D721Med (cell line): ENCODE measurements at places on chromosomes 6 and 20.

DNA sequence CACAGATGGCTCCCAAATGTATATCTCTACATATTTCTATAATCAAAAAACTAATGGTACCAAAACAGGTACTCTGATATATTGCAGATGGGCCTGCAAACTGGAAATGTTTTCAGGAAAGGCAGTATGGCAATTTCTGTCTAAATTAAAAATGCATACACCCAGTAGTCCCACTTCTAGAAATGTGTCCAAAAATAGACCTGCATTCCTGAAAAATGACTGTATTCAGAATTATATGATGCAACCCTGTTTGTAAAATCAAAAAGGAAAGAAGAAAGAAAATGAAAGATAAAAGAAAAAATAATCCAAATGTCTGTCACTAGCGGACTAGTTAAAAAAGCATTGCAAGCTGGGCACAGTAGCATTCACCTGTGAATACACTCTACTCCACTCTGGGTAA lies 12.9 kb upstream of the MICB start:
- no peak for DNase-seq

- DNase-seq = no peak
Observed at GRCh38 chr6:125144822-125145221, 8.8 kb upstream of the TPD52L1 start.

GRCh38 chr6:37696841-37697662 lies 631 bp downstream of the MDGA1 start:
- no peak for DNase-seq

GRCh38 chr6:128499079-128499731 lies 21.2 kb downstream of the PTPRK start:
- no peak for DNase-seq

GRCh38 chr6:282867-283416 lies 9.3 kb upstream of the DUSP22 start:
- no peak for DNase-seq

GRCh38 chr20:32438331-32438858 lies 80.3 kb downstream of the ASXL1 start:
- no peak for DNase-seq

- DNase-seq = no peak
Observed at GRCh38 chr6:71292001-71292400, 3.4 kb downstream of the OGFRL1 start.

GRCh38 chr6:26021001-26021349 lies 58.4 kb downstream of the TRIM38 start:
- DNase-seq = no peak

DNA sequence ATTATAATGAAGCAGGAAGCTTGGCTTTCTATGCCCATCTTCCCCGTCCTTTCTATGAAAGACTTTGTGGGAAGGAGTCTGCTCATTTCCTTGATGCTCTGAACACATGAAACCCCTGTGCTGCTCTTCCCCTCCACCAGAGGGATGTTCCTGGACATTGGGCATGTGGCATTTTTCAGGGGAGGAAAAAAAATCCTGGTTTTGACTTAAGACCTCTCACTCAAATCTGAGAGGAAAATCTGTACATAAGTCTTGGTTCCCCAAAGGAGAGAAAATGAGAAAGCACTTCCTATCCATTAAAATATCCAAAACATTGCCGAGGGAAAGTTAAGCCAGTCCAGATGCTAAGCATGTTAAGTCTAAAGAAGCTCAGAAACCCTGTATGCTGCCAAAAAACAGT lies 393.0 kb downstream of the PAX1 start:
- DNase-seq = no peak

GRCh38 chr6:142637624-142638351 lies 307.2 kb downstream of the HIVEP2 start:
- DNase-seq = no peak

DNA sequence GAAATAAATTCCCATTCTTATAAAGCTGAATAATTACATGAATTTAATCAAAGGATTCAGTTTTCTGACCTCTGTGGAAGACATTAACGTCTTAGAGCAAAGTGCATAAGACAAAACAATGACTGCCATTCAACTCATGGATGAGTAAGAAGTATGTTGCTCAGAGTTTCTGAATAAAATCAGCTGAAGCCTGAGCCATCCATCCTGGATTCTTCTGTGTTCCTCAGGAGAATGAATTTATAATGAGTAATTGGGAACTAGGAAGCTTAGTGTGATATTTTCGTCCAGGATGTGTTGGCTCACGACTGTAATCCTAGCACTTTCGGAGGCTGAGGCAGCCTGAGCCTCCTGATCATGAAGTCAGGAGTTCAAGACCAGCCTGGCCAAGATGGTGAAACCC lies 62.8 kb downstream of the PERP start:
- no peak for DNase-seq

GRCh38 chr6:125944434-125944816 lies 12.1 kb upstream of the HINT3 start:
- DNase-seq = no peak

DNA sequence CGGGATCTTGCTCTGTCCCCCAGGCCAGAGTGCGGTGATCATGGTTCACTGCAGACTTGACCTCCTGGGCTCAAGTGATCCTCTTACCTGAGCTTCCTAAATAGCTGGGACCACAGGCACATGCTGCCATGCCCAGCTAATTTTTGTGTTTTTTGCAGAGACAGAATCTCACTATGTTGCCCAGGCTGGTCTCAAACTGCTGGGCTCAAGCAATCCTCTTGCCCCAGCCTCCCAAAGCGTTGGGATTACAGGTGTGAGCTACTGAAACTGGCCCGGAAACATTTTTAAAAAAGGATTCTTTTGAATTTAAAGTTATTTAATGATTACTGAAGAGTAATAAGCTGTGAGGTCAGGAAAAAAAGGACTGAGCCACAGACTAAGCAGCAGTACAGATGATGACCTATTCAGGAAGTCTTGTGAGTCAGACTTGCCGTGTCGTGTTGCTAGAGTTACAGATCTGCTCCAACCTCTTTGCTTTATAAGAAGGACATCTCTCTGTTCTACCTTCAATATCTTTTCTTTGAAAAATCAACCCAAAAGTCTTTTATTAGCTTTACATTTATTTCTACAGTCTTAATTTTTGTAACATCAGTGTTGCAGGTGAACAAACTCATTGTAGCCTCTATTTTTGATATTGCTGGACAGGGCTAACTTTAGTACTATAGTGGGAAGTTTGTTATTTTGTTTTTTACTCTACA lies 108.7 kb downstream of the NCOA3 start:
- DNase-seq = no peak

DNA sequence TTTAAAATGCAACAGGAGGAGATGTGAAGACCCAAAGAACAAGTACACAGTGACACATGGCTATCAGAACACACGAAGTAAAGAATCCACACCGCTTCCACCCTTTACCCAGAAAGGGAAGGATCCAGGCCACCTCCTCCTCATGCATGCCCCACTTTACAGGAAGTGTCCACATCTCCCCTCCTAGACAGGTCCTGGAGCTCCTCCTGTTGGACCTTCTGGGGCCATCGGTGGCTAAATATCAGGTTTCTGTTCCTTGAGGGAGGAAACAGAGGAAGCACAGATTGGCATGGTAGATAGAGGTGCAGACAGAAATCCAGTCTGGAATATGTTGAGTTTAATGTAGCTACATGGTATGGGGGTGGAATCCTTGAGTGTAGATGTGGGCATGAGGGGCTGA lies 10.9 kb downstream of the NINL start:
- no peak for DNase-seq

- no peak for DNase-seq
Observed at GRCh38 chr6:20236909-20237600, 24.8 kb upstream of the MBOAT1 start.

- DNase-seq = no peak
Observed at GRCh38 chr6:66429210-66429609, 722.2 kb upstream of the EYS start.

GRCh38 chr6:111250791-111251354 lies 163.6 kb downstream of the SLC16A10 start:
- no peak for DNase-seq

DNA sequence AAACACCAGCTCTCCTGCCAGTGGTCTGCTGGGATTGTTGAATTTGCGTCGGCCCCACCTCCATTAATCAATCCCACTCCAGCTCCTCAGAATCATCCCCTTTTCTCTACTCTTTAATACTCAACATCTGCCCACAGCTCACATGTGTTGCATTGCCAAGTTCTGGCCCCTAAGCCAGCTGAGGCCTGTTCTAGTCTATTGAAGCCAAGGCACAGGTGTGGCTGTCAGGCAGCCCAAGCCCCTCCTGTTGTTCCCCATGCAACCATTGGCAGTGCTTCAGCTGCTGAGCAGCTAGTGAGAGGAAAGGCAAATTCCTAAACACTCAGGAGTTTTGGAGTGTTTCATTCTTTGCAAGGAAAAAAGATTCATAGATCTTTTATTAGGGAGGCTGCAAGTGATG lies 128.0 kb upstream of the NT5E start:
- no peak for DNase-seq

DNA sequence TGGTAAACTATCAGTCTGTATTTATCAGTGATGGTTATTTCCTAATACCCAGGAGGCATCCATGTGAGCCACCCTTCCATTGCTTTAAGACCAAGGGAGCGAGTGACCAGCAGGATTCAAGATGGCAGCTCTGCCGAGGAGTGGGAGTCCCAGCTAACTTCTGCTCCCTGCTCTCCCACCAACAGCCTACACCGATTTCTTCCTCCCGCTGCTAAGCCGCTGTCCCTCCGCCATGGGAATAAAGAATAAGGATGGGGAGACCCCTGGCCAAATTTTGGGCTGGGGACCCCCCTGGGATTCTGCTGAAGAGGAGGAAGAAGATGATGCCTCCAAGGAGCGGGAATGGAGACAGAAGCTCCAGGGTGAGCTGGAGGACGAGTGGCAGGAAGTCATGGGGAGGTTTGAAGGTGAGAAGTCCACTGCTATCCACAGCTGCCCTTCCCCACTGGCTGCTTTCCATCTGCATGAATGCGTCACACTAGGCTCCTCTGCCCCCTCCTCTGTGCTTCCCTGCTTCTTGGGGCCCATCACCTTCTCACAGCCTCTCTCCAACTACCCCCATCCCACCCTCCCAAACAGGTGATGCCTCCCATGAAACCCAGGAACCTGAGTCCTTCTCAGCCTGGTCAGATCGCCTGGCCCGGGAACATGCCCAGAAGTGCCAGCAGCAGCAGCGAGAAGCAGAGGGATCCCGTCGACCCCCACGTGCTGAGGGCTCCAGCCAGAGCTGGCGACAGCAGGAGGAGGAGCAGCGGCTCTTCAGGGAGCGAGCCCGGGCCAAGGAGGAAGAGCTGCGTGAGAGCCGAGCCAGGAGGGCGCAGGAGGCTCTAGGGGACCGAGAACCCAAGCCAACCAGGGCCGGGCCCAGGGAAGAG lies 10.3 kb downstream of the NFKBIL1 start:
- no peak for DNase-seq

DNA sequence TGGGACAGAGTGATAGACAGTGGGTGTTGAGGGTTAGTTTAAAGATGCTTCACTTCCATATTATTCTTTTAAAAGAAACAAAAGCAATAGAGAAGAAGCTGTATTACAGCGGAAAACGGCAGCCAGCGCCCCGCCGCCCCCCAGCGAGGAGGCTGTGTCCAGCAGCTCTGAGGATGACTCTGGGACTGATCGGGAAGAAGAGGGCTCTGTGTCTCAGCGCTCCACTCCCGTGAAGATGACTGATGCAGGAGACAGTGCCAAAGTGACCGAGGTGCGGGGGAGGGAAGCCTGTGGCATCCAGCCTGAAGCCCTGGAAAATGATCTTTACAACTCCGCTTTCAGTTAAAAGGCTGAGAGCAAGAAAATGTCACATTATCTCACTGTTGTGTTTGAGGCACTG lies 100.2 kb downstream of the FIG4 start:
- no peak for DNase-seq

DNA sequence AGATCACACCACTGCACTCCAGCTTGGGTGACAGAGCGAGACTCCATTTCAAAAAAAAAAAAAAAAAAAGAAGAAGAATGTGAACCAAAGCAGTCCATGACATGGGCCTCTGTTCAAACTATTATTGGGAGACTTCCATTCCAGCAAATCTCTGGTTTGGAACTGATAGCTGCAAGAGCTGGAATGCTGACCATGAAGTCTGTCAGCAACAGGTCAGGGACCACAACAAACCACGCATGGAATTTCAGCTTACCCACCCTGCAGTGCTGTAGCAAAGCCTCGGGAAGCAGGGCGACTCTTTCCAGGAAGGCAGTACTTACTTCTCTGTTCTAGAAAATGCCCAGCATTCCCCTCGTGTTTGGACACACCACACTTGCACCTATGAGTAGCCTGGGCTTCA lies 34.1 kb upstream of the TBC1D7 start:
- no peak for DNase-seq

GRCh38 chr20:6173481-6173880 lies 50.7 kb upstream of the FERMT1 start:
- DNase-seq = no peak

DNA sequence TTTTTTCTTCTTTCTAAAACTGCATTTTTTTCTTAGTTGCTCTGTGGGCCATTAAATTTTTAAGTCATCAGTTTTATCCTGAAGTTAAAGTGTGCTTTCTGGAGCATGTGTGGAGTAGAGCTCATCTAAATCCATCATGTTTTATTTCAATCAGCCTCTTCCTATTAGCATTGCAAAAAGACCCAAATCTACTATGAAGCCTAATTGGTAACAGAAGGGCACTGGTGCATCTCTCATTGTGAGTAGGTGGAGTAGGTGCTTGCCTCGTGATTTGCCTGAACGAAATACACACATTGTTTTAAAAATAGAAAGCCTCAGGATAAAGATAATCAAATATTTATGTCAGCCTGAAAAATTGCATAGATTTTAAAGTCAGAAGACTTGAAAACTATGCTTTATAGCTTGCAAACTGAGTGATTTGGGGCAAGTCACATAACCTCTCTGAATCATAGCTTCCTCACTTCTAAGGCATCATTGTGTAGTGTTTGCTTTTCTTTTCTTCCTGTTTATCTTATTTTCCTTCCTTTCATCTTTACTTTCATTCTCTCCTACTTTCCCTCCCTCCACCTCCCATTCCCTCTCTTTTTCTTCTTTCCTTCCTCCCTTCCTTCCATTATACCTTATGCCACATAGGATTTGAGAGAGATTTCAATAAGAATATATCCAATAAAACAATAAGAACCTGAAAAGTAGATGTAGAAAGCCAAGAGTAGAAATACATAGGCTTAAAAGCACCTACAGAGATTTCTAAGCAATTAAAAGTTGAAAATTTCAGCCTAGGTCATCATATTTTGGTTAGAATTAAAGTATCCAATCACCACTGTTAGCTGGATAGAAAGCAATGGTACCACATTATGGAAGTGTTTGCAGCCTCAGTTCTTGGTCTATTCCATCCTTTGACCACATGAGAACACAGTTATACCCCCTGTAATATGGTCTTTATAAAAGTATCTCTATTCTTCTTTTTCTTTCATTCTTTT lies 49.6 kb upstream of the RNF146 start:
- DNase-seq = no peak

- no peak for DNase-seq
Observed at GRCh38 chr20:61236713-61237112, 15.3 kb upstream of the CDH4 start.

GRCh38 chr6:35562060-35562459 lies 49.4 kb upstream of the TULP1 start:
- DNase-seq = no peak

GRCh38 chr20:50891138-50891537 lies 40.1 kb downstream of the ADNP start:
- no peak for DNase-seq

GRCh38 chr6:155782739-155783459 lies 327.3 kb upstream of the NOX3 start:
- DNase-seq = no peak
